Thoracic aorta (tissue), 2 donors: ENCODE measurements at places on chromosomes 1 and 21.

DNA sequence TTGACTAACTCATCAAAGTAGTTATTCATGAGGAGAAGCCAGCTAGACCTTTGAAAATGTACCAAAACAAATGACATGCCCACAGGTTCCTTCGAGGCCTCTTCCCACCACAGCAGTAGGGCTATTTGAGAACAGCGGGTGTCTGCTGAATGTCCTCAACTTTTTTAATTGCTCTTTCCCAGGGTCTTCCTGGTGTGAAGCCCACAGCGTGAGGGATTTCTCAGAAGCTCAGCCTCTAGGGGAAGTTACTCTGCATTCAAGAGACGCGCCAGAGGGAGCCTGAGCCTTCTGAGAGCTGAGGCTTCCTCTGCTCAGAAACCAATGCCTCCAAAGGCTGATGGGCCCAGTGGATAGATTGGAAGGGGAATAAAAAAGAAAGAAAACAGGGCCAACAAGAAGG is 153.6 kb downstream of the OLFM3 start:
- no peak overlapping the region for H3K4me3 ChIP-seq
- DNase-seq: no peak
- no peaks in the 10 kb centered on the region for H3K27me3 ChIP-seq
- H3K4me1 ChIP-seq: no peaks in the 10 kb centered on the region

DNA sequence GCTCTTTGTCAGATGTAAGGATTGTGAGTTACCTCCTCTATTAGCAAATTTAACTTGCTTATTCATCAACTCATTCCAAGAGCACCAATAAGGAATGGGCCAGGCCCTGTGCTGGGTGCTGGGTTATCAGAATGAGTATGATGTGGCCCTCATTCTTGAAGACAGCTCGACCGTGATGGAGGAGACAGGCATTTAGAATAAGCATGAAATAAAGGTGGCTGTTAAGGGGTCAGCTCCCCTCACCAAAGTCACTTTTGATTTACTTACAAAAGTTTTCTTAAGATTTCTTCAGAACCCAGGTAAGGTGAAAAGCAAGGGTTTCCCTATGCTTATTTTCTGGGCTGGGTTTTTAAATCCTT is 15.3 kb upstream of the PADI1 start:
- no peaks in the 10 kb centered on the region for H3K36me3 ChIP-seq
- no peak overlapping the region for H3K4me3 ChIP-seq
- no peak for DNase-seq
- H3K27me3 ChIP-seq: no peaks in the 10 kb centered on the region
- no peaks in the 10 kb centered on the region for H3K4me1 ChIP-seq

- no peak overlapping the region for H3K4me3 ChIP-seq
- no peak for DNase-seq
- H3K27me3 ChIP-seq: no peaks in the 10 kb centered on the region
- no peak overlapping the region for H3K27ac ChIP-seq
- H3K4me1 ChIP-seq: no peaks in the 10 kb centered on the region
- no peaks in the 10 kb centered on the region for H3K36me3 ChIP-seq
These were observed 1812.2 kb downstream of the BRINP3 start for GRCh38 chr1:188665477-188665876.

GRCh38 chr1:78155121-78155520 is 109.4 kb downstream of the GIPC2 start:
- H3K4me3 ChIP-seq: no peak overlapping the region
- H3K4me1 ChIP-seq: no peaks in the 10 kb centered on the region
- H3K36me3 ChIP-seq: no peaks in the 10 kb centered on the region
- no peak for DNase-seq
- no peaks in the 10 kb centered on the region for H3K27me3 ChIP-seq
- no peak overlapping the region for H3K27ac ChIP-seq

DNA sequence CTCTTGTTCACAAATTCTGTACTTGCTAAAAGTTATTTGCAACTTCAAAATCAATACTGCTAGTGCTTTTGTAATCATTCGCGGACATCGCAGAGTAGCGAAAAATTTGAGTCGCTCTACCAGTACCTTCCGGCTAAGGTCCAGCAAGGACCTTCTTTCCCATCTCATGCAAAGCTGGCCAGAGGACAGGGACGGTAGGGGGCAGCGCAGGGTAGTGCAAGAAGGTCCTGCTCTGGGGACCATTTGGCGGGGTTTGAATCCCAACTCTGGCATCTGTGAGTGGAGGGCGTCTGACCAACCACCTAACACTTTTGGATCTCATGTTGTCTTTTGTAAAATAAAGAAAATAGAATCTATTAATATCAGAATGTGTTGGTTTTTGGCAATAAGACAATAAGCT is 258.3 kb downstream of the SPATA17 start:
- no peak for DNase-seq
- H3K4me3 ChIP-seq: no peak overlapping the region
- H3K4me1 ChIP-seq: peaks cover 9% of the 10 kb centered on the region
- no peaks in the 10 kb centered on the region for H3K27me3 ChIP-seq
- no peaks in the 10 kb centered on the region for H3K36me3 ChIP-seq

DNA sequence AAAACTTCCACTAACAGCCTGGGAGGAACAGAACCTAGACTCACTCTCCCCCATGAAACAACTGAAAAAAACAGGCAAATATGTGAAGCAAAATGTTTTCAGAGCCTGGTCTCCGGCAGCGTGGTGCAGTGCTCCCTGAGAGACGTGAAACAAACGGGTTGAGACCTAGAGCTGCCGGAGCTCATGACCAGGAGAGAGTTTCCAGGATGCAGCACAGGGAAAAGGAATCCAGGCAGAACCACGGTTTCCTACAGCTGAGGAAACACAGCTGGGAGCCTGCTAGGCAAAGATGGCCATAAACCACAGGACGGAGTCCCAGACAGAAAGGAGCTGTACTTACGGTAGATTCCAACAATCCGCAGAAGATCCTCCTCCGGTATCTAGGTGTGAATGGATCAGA is 20.2 kb upstream of the SLC19A1 start:
- H3K4me1 ChIP-seq: no peaks in the 10 kb centered on the region
- no peaks in the 10 kb centered on the region for H3K36me3 ChIP-seq
- no peak overlapping the region for H3K27ac ChIP-seq
- H3K4me3 ChIP-seq: no peak overlapping the region
- no peak for DNase-seq
